Stimulated activated CD4-positive, alpha-beta T cell treated with anti-CD3 and anti-CD28 coated beads, Interleukin-2, amount 100 ng/mL, for 24 hours (primary cell): ENCODE measurements at places on chromosomes 4 and X.

DNA sequence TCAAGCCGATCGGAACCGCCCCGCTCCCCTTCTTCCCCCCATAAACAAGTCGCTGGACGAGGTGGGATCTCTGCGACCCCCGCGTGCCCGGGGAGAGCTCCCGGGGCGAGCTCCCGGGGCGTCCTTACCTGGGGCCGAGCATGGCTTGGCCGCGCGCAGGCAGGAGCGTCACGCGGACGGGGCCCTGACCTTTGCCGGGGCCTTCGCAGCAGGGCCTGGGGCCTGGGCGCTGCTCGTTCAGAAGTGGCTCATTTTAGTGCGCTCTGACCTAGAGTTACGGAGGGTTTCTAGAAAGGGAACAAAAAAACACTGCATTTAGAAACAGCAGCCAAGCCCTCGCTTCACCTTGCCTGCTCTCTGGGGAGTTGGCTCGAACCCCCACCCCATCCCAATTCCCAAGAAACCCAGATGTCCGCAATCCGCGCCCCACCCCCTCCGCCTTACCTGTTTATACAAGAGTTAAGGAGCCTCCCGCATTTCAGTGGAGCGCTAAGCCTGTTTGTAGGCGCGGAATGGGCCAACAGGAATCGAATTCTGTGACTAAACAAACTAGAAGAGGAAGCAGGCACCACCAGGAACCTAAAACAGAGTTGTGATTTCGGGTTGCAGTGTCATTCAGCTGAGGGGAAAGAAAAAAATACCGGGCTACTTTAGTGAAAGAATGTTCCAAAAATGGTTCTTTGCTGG, 814 bp upstream of the RBM47 start:
- no peak for DNase-seq

DNA sequence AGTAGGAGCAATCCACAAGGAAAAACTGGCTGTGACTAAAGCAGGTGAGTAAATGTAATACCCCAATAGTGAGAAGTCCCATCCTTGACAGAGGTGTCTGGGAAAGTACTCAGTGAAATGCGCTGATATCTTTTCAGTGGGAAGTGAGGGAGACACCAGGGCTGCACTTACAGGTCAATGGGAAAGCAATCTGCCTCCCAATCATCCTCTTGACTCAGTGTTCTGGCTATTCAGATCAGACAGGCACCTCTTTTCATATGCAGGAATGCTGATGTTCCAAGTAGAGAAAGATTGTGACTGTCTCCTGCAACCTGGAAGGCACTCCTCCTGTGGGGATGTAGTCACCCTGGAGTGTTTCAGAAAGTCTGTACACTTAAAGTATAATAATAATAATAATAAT, 39.9 kb upstream of the SPIN2A start:
- no peak for DNase-seq

- no peak for DNase-seq
Observed at GRCh38 chrX:10173331-10173900, 16.6 kb downstream of the CLCN4 start.

DNA sequence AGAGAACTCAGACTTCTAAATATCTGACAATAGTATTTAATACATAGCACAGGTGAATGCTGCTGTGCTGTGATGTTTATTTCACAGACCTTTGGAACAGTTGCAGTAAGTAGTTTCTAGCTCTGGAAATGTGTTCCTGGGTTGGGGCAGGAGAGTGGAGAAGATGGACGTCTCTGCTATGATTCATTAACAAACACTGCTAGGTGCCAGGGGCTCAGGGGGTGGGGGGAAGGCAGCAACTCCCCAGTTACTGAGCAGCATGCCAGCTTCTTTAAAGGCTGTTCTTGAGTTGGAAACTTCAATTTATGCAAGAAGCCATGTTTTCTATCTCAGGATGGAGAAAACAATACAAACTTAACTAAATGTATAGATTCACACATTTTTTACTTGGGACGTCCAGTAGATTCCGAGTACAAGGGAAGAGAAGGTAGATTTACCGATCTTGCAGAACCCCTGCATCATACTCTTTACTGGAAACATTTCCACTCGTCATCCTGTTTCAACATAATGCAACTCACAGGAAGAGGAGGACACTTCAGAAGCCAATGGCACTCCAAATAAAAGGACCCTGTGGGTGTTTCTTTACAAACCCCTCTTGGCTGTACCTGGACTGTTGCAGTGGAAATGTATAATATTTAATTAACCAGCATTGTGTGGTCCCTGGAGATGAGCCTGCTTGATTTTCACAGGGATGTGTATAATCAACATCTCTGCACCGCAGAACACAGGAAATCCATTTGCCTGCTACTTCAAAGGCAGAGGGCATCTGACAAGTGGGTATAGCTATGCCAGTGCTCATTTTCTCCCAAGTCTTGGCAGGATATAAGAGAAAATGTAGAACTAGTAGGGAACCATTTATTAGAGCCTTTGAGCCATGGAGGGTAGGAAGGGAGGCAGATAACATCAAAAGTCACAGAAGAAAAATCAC, 171.4 kb downstream of the SH3KBP1 start:
- no peak for DNase-seq
